NCI-H2107 (cell line): ENCODE measurements at places on chromosomes 6 and 20.

DNA sequence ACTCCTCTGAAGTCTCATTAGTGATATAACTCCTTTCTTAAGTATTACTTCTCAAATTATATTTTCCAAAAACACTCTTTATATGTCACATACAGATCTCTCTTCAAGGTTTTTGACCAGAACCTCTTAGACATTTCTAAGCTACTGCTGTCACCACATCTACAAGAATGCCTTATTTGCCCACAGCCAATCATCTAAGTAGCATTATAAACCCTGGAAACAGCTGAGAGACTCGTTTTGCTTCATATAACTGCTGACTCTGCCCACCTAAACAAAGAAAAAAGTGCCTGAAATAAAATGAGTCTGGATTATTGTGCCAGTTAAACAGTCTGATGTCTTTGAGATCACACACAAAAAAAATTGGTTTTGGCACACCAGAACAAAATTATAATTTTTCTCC is 165.9 kb downstream of the COL9A1 start:
- no peak for DNase-seq

DNA sequence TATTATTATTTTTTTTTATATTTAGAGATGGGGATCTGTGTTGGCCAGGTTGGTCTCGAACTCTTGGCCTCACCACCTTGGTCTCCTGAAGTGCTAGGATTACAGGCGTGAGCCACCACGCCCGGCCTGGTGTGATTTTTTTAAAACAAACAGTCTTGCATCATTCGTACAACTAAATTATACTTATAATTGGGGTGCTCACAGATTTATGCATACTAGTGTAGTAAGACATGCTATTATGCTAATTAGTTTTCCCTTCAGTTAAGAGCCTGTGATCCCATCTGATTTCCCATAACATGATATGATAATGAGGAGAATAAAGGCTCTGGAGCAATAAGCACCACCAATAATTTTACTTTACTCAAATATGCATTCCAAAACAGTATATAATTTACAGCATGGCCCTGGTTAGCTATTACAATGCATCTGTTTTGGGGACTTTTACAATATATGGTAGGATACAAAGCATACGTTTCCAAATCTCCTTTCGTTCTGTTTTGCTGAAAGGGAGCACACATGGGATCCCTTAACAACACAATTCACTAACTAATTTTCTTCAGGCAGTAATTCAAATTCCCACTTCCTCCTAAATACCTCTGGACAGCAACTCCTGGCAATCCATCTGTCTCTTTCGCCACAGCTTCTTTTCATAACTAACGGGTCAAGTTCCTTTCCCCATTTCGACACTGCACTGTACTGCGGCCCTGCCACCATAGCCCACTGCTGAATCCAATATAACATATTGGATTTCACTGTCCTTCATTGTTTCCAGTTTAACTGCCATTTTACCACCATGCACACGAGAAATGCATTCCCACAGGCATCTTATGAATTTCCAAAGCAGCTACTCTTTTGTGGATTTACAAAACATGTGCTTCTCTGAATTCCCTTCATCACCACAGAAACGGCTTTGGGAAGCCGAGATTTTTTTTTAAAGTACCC is 1.7 kb downstream of the NUDT3 start:
- DNase-seq, result no peak

- DNase-seq, result no peak
These were observed 106.8 kb upstream of the MARCKS start for GRCh38 chr6:113750151-113750855.

DNA sequence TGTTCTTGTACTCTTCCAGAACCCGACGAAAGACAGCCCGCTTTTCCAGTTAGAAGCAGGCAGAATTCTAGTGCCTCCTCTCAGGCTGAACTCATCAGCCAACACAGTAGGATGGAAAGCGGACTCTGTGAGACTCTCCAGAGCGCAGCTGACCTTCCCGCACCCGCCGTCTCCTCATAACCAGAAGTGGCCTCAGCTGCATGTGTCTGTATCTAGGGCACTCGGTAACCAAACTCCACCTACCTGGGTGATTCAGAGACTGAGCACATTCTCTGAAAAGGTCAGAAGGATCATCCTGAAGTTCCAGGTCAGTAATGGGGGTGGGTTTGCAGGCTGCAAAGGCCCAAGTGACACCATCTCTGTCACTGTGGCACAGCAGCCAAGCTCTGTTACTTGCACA is 66.7 kb upstream of the NFATC2 start:
- no peak for DNase-seq

GRCh38 chr6:91464201-91464600 is 877.3 kb upstream of the MAP3K7 start:
- no peak for DNase-seq

- no peak for DNase-seq
These were observed 94.3 kb downstream of the JPH2 start for GRCh38 chr20:44092551-44093248.

DNA sequence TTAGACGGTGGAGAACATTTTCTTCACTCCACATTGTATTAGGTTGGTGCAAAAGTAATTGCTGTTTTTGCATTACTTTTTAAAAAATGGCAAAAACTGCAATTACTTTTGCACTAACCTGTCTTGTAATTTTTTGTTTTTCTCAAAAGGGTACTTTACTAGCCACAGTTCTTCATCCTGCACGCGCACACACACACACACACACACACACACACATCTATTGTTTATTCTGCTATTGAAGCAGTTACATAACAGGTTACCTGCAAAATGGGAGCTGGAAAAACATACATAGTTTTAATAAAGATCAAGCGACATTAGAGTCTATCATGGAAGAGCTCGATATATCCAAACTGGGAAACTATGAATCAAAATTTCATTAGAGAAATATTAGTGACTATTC is 235.2 kb downstream of the SIM1 start:
- no peak for DNase-seq

DNA sequence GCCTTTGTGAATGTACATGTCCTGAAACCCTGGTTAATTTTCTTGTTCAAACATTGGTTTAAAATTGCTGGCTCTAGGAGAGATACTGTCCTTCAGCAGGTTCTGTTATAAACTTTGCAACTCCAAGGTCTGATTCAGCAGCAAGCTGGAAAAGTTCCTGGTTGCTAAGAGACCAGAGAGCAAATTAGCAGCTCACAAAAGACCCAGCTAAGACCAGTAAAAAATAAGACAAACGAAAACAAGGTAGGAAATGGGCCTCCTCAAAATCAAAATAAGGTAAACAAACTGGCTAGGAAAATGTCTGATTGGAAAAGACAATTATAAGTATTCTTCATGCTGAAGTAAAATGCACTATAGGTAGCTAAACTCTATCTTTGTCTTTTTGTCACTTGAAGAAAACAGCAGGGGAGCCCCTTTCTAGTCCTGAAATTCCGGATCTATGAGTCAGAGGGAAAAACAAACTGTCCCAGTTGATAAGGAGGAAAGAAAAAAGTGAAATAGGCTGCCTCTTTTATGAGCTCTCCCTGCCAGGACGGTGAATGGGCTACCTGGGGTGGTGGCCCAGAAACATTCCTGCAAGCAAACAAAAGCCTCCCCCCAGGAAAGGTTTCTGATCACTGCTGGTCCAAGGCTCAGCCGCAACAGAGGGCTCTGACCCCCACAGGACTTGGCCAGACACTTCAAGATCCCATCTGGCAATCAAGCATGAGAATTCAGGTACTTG is 41.6 kb downstream of the UNC5CL start:
- no peak for DNase-seq

- no peak for DNase-seq
These were observed 37.0 kb downstream of the PRDM1 start for GRCh38 chr6:106122938-106123656.

- no peak for DNase-seq
These were observed 6.3 kb downstream of the GABRR2 start for GRCh38 chr6:89308525-89309395.

DNA sequence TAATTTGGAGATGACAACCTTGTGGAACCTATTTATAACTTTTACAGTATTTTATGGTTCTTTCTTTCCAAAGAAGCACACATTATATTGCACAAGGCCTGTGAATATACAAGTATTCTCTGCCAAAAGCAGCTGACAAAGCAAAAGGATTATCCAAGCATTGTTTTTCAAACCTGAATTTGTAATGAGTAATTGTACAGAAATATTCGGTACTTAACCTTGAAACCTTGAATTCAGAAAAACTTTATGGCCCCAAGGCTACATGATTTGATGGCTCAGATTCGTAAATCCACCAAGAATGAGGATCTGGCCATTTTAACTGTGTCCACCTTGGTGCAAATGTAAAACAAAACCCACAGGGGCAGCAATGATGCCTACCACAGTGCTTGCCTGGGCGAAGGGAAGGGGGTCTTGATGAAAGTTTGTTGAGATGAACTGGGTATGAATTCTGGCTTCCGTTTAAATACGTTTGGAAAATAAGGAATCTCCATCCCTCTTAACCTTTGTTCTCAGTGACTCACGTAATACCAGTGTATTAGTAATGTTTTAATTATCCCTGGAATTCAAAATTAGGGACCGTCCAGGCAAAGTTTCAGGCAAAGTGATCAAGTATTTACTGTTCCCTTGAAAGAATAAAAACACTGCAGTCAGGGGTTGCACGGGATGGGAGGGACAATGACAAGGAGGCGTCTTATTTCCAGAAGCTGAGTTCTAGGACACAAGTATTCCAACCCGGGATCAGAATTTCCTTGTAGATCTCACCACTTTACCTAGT is 2.7 kb upstream of the RBM24 start:
- no peak for DNase-seq

DNA sequence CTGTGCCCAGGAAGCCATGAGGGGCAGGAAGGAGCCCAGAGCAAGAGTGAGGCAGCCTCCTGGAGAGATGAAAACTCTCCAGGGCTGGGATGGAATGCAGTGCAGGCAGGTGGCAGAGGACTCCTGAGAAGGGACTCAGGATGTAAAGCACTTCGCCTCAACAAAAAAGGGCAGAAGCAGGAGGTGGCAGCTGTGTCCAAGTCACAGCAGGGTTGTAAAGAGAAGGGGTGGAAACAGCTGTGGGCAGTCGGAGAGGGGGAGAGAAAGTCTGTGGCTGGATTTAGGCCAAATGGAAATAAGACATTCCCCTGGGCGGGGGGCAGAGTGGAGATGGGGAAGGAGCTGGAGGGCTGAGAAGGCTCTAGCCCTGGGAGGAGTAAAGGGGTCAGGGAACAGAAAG is 34.9 kb downstream of the CYP21A2 start:
- no peak for DNase-seq

DNA sequence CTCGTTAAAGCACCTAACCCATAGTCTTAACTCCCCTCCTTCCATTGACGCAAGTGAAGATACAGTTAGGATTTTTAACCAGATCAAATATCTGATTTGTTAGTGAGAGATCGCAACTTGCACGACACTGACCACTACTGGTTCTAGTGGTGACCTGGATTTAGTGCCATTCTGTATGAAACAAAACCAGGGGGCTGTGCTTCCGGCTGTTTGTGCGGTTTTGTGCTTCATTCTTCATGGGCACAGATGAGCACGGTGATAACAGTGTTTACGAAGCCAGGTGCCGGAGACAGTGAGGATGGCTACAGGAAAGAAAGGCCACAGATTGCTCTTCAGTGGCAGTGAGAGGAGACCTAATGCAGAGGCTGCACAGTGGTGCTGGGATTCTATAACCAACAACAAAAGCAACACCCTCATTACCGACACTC is 75.5 kb downstream of the NOL4L start:
- DNase-seq, result no peak

GRCh38 chr6:168439794-168440450 is 1.1 kb upstream of the SMOC2 start:
- no peak for DNase-seq

DNA sequence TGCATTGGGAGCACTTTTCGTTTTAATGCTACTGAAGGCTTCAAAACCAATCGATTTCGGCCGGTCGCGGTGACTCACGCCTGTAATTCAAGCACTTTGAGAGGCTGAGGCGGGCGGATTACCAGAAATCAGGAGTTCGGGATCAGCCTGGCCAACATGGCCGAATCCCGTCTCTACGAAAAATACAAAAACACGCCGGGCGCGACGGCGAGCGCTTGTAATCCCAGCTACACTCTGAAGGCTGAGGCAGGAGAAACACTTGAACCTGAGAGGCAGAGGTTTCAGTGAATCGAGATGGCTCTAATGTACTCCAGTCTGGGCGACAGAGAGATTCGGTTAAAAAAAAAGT is 58.4 kb downstream of the TRIM38 start:
- DNase-seq, result no peak
